ENCODE measurements at places on chromosomes 13 and 19.
A peak's percentile ranks its signal among the peaks of the same experiment; 100 is the strongest.

- DNase-seq, result no peak
Measured at GRCh38 chr13:24110011-24110410, 50.5 kb upstream of the SPATA13 start.

GRCh38 chr19:3610745-3611717 is 4.4 kb upstream of the TBXA2R start:
- DNase-seq, result no peak

- no peak for DNase-seq
Measured at GRCh38 chr13:66553391-66553790, 676.7 kb downstream of the PCDH9 start.

GRCh38 chr13:51343475-51343874 is 4.0 kb downstream of the SERPINE3 start:
- DNase-seq, result no peak

DNA sequence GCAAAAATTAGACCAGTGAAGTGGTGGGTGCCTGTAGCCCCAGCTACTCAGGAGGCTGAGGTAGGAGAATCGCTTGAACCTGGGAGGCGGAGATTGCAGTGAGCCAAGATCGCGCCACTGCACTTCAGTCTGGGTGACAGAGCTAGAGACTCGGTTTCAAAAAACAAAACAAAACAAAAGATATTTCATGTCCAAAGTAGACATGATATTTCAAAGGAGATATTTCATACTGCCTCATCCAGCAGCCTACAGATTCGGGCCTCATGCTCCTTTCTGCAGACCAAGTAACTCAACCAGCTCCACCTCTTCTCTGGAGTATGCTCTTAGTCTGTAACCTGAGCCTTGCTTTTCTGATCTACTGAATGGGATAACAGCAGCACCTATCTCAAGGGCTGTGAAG is 15.0 kb downstream of the ZC3H4 start:
- no peak for DNase-seq

DNA sequence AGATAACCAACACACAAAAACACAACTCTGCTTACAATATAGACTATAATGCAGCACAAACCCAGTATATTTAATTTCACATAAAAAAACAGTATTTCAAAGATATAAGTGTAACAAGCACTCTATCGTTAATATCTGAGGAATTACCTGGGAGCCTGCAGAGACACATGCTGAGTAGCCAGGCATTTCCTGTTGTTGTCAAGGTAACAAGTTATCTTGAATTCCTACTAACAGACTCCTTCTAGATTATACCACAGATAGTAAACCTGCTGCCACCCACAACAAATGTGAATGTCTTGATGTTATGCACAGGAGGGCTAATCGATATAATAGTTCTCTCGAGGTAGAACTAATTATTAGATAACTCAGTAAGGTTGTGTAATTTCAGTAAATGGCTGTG is 826.0 kb upstream of the PRR20A start:
- no peak for DNase-seq

- no peak for DNase-seq
Measured at GRCh38 chr13:28564030-28564429, 69.1 kb upstream of the FLT1 start.

GRCh38 chr13:36717966-36718545 is 44.2 kb downstream of the SERTM1 start:
- no peak for DNase-seq

DNA sequence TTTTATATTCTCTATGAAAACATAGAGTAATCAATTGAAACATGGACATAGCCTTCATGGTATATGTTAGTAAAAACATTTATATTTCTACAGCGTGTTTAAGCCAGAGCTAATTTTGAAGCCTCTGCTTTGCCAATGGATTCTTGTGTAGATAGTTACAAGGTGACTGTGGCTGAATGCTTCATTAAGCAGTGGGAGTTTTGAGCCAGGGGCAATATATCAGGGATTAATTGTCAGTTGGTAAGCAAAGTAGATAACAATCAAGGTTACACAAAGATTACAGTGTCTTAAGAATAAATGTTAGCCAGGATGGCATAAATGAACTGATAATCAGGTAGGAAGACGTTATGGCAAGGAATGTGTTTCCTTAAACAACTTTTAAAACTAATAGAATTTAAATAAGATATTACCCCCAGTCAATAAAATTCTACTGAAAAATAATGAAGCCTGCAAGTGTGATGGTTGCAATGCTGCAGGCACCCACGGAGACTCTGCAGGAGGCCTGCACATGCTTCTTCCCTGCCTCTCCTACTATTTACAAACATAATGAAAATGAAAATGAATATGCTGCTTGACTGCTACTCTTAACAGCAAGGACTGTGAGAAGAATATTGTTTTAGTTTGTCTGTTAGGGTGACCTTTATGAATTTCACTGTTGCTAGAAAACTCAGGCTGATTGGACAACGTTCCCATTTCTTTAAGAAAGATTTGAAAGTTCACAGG is 588.5 kb downstream of the GPC5 start:
- DNase-seq, result no peak

- no peak for DNase-seq
Measured at GRCh38 chr19:6213696-6214641, 65.8 kb downstream of the MLLT1 start.

DNA sequence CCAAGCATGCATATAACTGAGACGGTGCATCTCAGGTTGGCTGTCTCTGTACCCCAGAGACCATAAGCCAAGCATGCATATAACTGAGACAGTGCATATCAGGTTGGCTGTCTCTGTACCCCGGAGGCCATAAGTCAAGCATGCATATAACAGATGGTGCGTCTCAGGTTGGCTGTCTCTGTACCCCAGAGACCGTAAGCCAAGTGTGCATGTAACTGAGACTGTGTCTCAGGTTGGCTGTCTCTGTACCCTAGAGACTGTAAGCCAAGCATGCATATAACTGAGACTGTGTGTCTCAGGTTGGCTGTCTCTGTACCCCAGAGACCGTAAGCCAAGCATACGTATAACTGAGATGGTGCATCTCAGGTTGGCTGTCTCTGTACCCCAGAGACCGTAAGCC is 30.8 kb downstream of the NLRP4 start:
- no peak for DNase-seq

- peak; percentile 77 for DNase-seq
Measured at GRCh38 chr19:48745208-48745995, 1.3 kb downstream of the IZUMO1 start.

GRCh38 chr19:35621708-35622107 is 7.1 kb upstream of the RBM42 start:
- no peak for DNase-seq

- no peak for DNase-seq
Measured at GRCh38 chr13:36480726-36481427, 48.6 kb downstream of the CCNA1 start.

DNA sequence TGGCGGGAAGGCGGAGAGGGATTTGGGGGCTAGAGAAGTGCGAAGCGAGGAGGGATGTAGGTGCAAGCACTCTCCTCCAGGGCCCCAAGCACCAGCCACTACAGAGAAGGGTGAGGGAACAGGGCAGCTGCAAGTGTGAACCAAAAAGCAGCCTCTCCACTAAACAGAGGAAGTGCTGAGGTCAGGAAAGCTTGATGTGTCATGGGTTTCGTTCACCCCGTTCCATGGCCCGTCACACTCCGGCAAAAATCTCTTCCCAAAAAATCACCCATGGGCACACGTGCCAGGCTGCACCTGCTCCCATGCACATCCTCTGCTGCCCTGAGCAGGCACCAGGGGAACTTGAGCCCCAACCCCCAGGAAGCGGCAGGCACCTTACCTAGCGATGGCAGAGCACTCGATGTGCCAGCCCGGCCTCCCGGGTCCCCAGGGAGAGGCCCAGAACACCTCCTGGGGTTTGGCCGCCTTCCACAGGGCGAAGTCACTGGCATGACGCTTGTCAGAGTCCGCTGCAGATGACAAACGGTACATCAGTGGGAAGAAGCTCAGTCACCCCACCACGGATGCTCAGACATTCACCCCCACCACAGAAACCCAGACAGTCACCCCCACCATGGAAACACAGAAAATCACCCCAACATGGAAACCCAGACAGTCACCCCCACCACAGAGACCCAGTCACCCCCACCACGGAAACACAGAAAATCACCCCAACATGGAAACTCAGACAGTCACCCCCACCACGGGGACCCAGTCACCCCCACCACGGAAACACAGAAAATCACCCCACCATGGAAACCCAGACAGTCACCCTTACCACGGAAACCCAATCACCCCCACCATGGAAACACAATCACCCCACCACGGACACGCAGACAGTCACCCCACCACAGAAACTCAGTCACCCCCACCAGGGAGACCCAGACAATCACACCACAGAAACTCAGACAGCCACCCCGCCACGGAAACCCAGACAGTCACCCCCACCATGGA is 29.0 kb downstream of the CARS2 start:
- peak; percentile 61 for DNase-seq

DNA sequence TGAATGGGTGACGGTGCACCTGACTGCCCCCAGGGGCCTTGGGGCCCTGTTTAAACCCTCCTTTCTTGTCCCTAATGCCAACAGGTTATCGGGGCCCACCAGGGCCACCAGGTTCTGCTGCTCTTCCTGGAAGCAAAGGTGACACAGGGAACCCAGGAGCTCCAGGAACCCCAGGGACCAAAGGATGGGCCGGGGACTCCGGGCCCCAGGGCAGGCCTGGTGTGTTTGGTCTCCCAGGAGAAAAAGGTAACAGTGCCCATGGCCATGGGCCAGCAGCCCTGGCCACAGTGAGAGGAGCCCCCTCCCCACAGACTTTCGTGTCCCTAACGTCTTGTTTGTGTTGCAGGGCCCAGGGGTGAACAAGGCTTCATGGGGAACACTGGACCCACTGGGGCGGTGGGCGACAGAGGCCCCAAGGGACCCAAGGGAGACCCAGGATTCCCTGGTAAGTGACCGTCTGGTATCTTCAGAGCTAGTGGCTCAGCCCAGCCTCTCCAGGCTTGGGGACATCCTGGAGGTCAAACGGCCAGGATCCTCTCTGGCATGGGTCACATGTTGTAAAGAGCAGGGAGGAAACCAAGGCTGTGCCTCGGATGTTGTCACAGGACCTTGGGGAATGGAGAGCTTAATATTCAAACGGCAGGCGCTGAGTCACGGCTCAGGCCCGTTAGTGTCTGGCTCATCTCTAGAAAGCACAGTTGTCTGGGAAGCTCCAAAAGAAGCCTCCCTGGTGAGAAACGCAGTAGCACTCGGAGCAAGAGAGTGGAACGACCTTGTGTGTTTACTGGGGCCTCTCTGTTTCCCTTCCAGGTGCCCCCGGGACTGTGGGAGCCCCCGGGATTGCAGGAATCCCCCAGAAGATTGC is 58.3 kb downstream of the RAB20 start:
- DNase-seq, result no peak

GRCh38 chr13:26476111-26476781 is 81.2 kb upstream of the WASF3 start:
- no peak for DNase-seq

GRCh38 chr13:73849292-73849691 is 284.9 kb downstream of the KLF12 start:
- DNase-seq, result peak; percentile 44

DNA sequence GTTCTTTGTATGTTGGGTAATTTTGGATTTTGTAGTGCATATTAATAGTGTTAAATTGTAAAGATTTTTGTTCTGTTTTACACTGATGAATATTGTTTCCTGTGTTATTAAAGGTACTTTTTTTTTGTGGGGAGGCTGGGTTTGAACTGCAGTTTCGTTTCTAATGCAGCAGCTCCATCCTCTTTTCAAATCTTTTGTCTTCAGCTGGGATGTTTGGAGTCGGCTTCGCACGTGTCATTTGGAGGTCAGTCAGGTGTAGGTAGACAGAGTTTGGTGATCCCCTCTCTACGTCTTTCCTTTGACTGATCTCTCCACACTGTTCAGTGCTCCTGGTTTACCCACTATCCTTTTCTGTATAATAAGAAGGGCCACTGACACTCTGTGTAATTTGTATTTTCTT is 30.3 kb downstream of the TDRD3 start:
- DNase-seq, result no peak

DNA sequence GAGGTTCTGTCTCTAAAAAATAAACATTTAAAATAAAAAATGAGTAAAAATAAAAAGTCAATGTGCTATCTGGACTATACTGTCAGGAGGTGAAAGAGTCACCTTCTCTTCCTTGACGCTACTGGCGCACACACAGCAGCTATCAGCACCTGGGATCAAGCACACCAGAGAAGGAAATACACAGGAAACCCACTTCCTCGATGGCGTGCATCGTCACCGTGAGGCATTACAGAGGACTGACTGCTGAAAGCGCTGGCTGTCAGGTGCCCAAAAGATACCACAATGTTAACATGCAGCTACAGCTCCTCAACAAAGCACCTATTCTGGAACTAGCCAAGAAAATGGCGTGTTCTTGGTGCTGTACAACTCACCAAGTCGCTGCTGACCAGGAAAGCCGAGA is 6.1 kb downstream of the SLC35E1 start:
- DNase-seq, result no peak

- no peak for DNase-seq
Measured at GRCh38 chr13:65606622-65607021, 1623.5 kb downstream of the PCDH9 start.

DNA sequence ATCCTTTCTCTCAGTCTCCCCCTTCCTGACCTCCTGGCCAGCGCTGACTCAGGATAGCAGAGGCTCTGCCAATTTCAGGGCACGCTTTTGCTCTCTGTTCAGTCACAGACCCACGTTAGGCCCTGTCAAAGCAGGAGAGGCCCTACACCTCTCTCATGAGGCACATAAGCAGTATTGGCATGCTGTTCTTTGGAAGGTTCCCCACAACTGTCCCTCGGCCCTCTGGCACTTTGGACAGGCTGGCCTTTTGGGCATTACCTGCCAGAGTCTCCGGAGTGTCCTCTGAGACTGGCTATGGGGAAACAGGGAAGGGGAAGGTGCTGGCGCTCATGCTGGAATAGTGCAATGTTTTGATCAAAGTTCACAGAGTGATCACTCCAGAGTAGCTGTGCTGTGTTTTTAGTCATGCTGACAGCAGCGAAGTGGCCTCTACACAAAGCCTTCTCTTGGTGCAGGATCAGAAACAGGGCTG is 23.7 kb upstream of the UBE2L5 start:
- DNase-seq, result no peak

GRCh38 chr13:108657519-108657918 is 28.1 kb downstream of the MYO16 start:
- DNase-seq, result no peak

DNA sequence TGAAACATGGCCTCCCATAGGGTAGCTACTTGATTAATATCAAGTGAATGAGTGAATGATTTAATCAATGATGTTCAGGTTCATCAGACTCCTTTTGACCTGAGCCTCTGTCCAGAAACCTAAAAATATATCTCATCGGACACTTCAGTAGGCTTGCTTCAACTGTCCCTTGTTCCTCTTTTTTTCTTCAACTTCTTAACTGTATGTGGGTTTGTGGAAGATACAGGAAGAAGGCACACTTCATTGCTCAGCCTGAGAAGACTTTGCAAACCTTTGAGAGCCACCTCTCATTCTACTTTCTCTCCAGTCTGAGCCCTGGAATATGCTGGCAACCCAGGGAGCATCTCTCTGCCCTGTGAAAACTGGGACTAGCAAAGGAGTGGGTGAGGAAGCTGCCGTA is 557.0 kb downstream of the FGF9 start:
- no peak for DNase-seq

DNA sequence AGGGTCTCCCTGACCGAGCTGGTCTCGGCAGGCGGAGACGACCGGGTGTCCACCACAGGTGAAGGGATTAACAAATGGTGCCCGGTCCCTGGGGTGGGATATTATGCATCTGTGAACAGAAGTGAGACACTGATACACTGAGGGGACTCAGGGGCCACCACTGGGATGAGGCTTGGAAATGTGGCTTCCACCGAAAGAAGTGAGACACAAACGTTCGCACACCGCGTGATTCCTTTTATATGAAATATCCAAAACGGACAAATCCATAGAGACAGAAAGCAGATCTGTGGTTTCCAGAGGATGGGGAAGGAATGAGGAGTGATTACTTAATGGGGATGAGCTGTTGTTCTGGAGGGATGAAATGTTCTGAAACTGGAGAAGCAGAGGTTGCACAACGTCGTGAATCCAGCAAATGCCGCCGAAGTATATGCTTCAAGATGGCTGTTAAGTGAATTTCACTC is 47.5 kb downstream of the C13orf46 start:
- no peak for DNase-seq

All from OCI-LY7 (cell line).